Activated naive CD4-positive, alpha-beta T cell treated with anti-CD3 and anti-CD28 coated beads, Interleukin-2, amount 50 U/mL, for 16 hours (primary cell): ENCODE measurements at places on chromosomes 6 and 20.

- DNase-seq: no peak
These were observed 21.2 kb downstream of the RIOK1 start for GRCh38 chr6:7410851-7411250.

DNA sequence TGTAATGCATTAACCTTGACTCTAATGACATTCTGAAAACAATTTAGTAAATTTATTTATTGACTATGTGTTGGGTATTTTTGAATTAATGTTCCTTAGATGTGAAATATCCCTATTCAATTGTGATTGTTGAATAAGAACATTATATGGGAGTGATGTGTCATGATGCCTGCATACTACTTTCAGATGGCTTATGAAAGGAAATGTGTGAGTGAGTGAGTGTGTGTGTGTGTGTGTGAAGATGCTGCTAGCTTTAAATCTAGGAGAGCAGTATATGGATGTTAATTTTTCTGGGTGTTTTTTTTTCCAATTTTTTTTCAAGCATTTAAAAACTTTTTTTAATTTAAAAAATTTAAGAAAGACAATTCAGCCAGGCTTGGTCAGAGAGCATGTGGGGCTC lies 32.5 kb upstream of the NT5E start:
- DNase-seq: no peak

- DNase-seq: no peak
These were observed 763.6 kb downstream of the TENT5A start for GRCh38 chr6:80988892-80989291.

- no peak for DNase-seq
These were observed 552.3 kb upstream of the FLRT3 start for GRCh38 chr20:14889496-14890255.

- DNase-seq: peak; percentile 34
These were observed 39.2 kb upstream of the KCNG1 start for GRCh38 chr20:51062065-51062464.

- no peak for DNase-seq
These were observed 251.9 kb upstream of the PRDM1 start for GRCh38 chr6:105833959-105834947.

DNA sequence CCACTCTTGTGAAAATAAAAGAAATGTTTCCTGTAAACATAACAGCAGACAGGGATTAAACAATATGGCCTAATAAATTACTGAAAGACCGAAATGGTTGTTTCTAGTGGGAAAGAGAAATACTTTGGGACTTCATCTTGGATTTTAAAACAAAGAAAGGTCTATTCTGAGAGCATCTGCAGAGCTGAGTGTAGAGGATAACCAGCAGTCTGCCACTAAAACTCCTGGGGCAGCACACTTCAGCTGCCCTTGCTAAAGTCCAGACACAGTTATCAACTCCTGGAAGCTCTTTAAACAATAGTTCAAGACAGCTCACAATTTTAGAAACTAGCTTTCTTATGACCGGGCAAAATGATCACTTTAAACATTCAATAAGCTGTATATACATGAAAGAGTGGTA lies 38.6 kb downstream of the AKIRIN2 start:
- no peak for DNase-seq

GRCh38 chr20:24962510-24962909 lies 13.4 kb downstream of the CST7 start:
- DNase-seq: no peak

GRCh38 chr6:56238352-56238751 lies 9.0 kb downstream of the COL21A1 start:
- DNase-seq: no peak

GRCh38 chr6:114421199-114421598 lies 78.4 kb upstream of the HS3ST5 start:
- DNase-seq: no peak

DNA sequence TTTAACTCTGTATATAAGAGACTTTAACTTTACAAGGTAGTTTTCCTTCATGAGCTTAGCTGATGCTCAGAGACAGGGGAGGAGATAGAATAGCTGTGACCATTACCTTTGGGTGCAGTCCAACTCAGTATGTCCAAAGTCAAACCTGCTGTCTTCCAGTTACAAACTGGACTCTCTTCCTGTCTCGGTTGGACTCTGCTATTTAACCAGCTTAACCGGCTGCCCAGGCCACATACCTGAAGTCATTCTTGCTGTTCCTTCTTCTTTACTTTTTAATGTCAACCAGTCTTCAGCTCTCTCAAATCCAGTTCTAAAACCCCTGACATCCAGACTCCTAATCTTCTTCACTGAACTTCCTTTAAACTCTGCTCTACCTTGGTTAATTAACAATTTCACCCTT lies 138.3 kb upstream of the TSHZ2 start:
- DNase-seq: no peak

DNA sequence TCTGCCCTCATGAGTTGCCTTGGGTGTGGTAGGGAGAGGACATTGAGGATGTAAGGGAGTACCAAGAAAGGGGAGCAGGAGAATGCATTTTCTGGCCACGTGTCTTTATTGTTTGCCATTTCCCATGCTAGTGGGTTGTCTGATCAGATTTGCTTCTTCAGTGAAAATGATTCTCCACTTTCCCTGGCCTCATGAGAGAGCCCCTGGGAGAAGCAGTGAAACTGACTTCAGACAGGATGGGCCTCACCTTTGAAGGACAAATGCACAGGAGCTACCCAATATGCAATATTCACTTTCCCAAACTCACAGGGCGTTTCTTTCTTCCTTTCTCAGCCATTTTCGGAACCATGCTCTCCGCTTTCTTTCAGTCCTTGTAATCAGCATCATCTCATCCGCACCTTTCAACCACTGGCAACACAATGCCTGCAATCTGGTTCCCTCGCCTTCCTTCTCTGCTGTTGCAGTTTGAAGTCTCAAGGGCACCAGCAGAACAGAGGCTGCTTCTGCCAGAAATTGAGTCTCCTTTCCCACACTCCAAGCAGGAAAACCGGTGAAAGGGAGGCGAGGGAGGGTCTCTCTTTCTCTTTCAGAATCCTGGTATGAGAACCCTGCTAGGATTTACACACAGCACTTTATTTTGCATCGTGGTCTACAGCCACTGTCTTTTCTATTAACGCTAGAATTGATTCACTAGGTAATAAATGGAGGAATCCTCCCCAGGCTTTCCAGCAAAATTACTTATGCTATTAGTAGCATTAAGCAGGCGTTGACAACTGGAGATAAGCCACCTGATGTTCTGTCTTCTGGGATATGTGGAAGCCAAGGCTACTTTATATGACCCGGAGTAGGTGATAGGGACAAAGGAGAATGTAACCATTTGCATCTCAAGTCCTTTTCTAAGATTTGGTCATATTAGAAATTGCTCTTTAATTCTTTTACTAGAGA lies 62.0 kb upstream of the FAM184A start:
- DNase-seq: no peak

DNA sequence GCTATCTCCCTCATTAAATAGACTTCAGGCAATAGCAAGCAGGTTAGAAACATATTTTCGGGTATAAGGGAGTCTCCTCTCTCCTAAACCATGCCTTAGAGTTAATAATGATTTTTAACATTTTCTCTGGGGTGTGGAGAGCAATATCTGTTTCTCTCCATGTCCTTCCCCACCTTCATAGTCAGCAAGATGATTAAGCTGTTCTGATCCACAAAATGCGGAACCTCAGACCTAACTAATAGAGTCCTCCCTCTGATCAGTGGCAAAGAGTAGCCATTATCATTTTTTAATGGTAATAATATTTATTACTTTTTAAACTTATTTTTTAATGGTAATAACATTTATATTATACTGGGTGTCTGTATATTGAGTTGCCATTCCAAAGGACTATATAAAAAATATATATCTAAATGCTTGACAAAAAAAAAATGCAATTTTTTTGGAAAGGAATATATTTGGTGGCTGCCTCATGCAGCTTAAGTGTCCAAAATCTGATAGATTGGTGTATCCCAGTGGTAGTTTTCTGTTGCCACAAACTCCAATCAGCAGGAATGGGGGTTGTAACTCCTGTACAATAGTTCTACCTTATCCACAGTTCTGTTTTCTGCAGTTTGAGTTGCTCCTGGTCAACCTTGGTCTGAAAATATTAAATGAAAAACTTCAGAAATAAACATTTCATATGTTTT lies 14.0 kb upstream of the BTN3A2 start:
- DNase-seq: no peak

GRCh38 chr20:24917797-24918578 lies 31.1 kb upstream of the CST7 start:
- peak; percentile 35 for DNase-seq

GRCh38 chr20:19605786-19606485 lies 152.1 kb upstream of the RIN2 start:
- DNase-seq: no peak

DNA sequence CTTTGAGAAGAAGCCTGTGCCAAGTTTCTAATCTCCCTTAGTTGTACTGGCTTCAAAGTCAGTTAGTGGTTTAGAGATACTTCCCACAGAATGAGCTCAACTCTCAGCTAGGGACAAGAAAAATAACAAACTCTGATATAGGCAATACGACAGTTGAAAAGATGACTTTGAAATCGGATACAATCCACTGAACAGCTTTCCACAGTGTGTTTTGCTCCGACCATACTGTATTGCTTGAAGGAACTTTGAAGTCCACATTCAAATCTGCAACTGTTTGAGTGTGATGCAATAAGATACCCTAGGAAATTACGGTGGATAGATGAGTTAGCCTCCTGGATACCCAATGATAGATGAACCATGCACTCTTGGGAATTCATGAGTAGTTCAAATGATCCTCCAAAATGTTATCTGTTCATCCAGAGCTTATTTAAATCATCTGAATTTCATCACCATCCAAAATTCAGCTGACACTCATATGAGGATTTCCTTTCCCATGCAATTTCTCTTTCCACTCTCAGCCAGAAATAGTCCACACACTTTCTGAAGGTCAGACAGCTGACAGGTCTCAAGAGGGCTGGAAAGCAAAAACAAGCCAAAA lies 443.8 kb downstream of the HAO1 start:
- DNase-seq: no peak

GRCh38 chr6:143696664-143697000 lies 18.9 kb downstream of the PHACTR2 start:
- no peak for DNase-seq

GRCh38 chr20:48310305-48310704 lies 517.5 kb downstream of the PREX1 start:
- no peak for DNase-seq

DNA sequence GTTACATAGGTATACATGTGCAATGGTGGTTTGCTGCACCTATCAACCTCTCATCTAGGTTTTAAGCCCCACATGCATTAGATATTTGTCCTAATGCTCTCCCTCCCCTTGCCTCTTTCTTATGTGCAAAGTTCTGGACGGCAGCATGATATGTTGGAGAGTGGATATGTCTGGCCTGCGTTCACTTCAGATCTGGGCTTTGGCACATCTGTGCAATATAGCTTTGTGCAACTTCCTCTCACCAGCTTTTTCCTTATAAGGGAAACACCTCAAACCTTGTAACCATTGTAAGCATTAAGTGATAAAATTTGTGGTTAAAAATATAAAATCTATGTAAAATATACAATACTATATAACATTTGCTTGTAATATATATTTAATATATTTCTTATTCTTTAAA lies 288.0 kb downstream of the PHACTR1 start:
- DNase-seq: no peak

DNA sequence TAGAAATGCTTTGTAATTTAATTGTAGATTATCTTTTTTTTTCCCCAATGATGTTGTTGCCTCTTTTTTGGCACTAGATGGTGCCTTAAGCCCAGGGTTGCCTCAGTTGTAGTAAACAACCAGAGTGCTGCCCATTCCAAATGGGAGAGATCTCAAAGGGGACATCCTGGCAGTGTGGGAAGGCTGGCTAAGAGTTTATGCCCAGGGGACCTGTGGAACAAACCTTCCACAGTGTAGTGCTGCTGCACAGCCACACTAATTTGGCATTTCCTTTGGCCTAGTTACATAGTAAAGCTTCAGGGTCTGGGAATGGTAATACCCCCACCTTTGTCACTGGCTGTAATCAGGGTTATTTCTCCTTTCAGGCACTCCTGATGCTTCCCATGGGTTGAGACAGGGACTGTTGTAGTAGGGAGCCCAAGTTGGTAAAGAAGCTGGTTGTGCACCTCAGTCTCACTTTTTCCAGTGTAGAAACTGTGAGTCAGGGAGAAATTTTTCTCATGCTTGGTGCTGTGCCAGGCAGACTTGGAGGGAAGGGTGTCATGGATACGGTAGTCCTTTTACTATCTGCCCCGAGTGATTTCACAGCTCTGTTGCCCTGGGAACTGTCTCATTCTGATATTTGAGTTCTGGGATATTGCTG lies 177.8 kb upstream of the ECI2 start:
- DNase-seq: no peak

DNA sequence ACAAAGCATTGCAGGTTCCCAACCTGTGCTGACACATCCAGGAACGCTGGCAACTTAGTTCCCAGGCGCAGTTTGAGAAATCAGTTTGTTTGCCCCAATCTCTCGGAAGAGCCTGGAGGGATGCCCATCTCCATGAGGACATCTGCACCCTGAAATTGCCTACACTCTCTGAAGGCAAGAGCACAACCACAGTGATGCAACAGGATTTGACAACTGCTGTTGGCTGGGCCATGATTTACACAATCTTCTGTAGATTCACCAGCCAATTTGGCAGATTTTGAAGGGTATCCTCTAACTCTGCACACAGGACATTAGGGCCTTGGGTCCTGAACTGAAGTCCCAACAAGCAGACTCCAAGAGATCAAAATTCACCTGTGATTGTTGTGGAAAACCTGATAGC lies 3.4 kb downstream of the APMAP start:
- no peak for DNase-seq

DNA sequence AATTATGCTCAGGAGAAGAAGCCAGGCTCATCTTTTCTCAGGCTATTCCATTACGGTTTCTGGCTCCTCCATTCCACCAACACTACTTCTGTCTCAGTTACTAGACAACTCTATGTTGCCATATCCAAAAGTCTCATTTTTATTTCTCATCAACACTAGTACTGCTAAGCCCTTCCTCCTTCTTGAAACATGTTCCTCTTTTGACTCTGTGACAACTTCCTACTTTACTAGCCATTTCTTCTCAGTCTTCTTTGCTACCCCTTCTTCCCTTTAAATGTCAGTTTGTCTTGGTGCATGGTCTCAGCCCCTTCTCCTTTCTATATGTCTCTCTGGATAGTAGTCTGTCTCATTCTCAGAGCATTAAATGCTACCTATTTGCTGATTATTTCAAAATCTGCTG lies 7.1 kb upstream of the ADGRG6 start:
- DNase-seq: no peak

DNA sequence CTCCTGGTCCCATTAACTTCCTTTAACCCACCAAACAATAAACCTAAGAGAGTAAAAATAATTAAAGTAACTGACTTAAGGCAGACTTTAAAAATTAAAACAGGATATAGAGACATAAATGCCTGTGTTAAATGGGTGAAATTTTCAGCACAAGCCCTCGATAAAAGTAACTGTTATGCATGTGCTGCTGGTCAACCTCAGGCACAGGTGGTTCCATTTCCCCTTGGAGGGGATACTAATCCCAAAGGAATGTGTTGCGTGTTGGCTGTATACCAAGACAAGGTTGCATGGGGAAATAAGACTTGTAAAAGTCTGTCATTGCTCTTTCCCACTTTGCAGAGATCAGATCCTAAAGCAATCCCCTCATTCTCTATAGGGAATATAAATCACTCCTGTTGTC lies 25.8 kb downstream of the HLA-A start:
- DNase-seq: no peak
